RWPE2 (cell line): ENCODE measurements at places on chromosomes 1 and 21.

GRCh38 chr21:43919871-43920801 is 55.1 kb downstream of the AGPAT3 start:
- H3K4me1 ChIP-seq: peaks cover 2% of the 10 kb centered on the region
- DNase-seq: no peak
- H3K27ac ChIP-seq: no peak overlapping the region
- H3K36me3 ChIP-seq: no peaks in the 10 kb centered on the region; the same call in 1 of the 2 replicates

DNA sequence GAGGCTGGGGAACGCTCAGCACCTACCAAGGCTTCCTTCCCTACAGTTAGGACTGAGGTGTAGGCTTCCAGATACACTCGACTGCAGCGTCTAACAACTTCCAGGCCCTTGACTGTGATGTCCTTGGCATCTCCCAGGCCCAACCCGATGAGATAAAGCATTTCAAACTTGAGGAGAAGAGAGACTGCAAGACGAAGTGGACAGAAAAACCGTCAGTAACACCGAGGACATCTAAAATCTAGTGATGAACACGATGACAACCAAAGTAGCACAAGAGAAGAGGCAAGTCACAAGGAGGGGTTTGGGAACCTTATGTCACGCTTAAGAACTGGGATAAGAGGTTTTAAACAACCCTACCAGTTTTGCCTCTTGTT is 314 bp downstream of the DPH5 start:
- H3K4me3 ChIP-seq: peak overlapping the region; percentile 88
- H3K4me1 ChIP-seq: peaks cover 21% of the 10 kb centered on the region
- no peaks in the 10 kb centered on the region for H3K27me3 ChIP-seq
- H3K36me3 ChIP-seq: peaks cover 52% of the 10 kb centered on the region
- peak overlapping the region; percentile 47 for H3K27ac ChIP-seq
- DNase-seq: no peak

DNA sequence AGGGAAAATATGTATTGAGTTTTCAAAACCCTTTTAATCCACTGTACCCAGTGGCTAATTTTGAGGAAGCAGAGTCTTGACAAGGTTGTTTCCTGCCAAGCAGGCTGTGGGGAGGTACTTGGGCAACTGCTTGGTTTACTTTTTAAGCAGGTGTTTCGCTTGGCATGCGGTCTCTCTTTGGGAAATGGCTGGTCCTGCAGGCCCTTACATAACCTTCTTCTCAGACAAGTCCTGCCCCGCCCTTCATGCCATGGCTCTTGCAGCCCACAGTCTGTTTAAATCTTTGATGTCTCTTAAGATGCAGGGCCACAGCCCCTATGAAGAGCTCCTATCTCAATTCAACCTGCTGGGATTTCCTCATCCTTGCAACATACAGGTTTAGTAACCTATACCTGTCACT is 36.0 kb upstream of the ABCD3 start:
- H3K4me1 ChIP-seq: no peaks in the 10 kb centered on the region
- no peaks in the 10 kb centered on the region for H3K36me3 ChIP-seq
- DNase-seq: no peak
- no peaks in the 10 kb centered on the region for H3K27me3 ChIP-seq
- H3K27ac ChIP-seq: no peak overlapping the region

DNA sequence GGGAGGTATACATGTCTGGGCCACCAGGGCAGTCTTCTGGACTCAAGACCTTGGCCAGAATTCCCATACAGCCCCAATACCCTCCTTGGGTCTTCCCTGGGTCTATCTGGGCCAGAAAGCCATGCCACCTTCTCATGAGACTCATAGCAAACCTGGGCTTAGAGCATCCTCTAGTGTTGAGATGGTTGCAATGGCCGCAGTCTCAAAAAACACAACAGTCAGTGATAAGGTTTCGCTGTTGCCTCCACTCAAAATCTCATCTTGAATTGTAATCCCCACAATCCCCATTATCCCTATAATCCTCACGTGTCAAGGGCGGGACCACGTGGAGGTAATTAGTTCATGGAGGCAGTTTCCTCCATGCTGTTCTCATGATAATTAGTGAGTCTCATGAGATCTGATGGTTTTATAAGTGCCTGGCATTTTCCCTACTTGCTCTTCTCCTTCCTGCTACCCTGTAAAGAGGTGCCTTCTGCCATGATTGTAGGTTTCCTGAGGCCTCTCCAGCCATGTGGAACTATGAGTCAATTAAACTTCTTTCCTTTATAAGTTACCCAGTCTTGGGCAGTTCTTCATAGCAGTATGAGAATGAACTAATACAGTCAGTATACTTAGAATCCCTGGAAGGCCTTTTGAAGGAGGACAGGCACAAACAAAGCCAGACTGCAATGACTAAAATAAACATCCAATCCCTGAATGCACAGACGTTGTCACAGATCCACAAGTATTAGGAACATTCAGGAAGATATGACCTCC is 77.0 kb downstream of the CTH start:
- H3K27me3 ChIP-seq: no peaks in the 10 kb centered on the region
- H3K4me3 ChIP-seq: no peak overlapping the region
- H3K4me1 ChIP-seq: no peaks in the 10 kb centered on the region
- H3K36me3 ChIP-seq: no peaks in the 10 kb centered on the region
- no peak overlapping the region for H3K27ac ChIP-seq

GRCh38 chr1:54290506-54291184 is 90.7 kb downstream of the MRPL37 start:
- H3K36me3 ChIP-seq: no peaks in the 10 kb centered on the region
- H3K4me3 ChIP-seq: no peak overlapping the region
- no peaks in the 10 kb centered on the region for H3K27me3 ChIP-seq
- no peak for DNase-seq

DNA sequence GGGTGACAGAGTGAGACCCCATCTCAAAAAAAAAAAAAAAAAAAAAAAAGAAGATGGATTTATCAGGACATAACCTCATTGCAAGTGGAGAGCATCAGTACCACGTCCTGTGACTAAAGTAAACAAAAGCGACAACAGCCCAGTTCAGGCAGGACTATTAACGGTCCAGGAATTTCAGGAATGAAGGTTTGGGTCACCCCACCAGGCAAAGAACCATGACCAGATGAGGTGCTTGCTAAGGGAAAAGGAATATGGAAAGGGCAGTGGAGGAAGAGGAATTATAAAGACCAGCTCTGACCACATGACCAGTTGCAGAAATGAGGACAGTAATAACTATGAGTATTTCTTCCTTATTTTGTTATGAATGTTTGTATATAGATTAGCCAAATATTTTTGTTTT is 35.4 kb upstream of the EIF4G3 start:
- H3K36me3 ChIP-seq: no peaks in the 10 kb centered on the region
- no peaks in the 10 kb centered on the region for H3K4me1 ChIP-seq
- no peaks in the 10 kb centered on the region for H3K27me3 ChIP-seq
- H3K4me3 ChIP-seq: no peak overlapping the region
- H3K27ac ChIP-seq: no peak overlapping the region
- DNase-seq: no peak

DNA sequence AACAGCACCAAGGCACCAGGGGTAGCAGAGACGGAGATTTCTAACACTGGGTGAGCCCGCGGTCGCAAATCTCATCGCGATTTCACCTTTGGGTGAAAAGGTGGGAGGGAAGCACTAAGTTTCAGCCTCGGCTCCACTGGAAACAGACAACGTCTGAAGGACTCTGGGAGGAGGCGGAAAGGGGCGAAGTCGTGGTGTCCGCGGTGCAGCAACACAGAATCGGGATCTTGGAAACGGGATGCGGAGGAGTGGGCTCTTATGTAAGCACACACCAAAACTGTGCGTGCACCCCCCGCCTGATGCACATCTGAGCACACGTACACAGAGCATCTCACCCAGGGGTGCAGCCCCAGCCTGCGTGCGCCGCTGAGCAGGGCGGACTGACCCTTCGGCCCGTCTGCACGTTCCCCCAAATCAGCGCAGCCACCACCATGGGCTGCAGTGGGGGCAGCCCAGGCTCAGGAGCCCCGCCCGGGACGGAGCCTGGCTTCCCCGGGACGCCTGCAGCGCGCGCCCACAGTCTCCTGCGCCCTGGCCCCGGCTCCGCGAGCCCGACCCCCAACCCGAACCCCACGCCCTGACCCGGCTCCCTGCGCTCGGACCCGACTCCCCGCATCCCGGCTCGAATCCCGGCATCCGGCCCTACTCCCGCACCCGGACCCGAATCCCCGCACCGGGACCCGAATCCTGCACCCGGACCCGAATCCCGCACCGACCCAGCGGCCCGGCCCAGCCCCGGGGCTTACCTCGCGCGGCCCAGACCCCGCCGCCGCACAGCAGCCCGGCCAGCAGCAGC is 670 bp downstream of the CLSTN1 start:
- H3K4me1 ChIP-seq: peaks cover 42% of the 10 kb centered on the region
- no peaks in the 10 kb centered on the region for H3K27me3 ChIP-seq
- peak; percentile 71 for DNase-seq
- peak overlapping the region; percentile 95 for H3K4me3 ChIP-seq
- peak overlapping the region; percentile 92 for H3K27ac ChIP-seq
- H3K36me3 ChIP-seq: peaks cover 7% of the 10 kb centered on the region
